ENCODE measurements at places on chromosomes 5 and 9. TPM values are rescaled to one million over a fixed set of nuclear protein-coding genes. Genes with fewer than 3 reads are reported as not detected.

- no peak overlapping the region for H3K27ac ChIP-seq
- no peaks in the 10 kb centered on the region for H3K36me3 ChIP-seq
These were observed 993 bp downstream of the HCN1 start for GRCh38 chr5:45694971-45695803.

GRCh38 chr5:10601246-10602030 lies 37.6 kb downstream of the ANKRD33B start:
- no peaks in the 10 kb centered on the region for H3K4me1 ChIP-seq
- no peaks in the 10 kb centered on the region for H3K27me3 ChIP-seq
- H3K4me3 ChIP-seq = no peak overlapping the region
- H3K36me3 ChIP-seq = no peaks in the 10 kb centered on the region

C1QTNF3 gene
- 1.6 TPM for total RNA-seq

GRCh38 chr5:93601071-93601801 lies 18.2 kb downstream of the NR2F1 start:
- H3K4me3 ChIP-seq = peak overlapping the region; percentile 40
- peaks cover 3% of the 10 kb centered on the region for H3K4me1 ChIP-seq
- no peaks in the 10 kb centered on the region for H3K36me3 ChIP-seq
- no peak for DNase-seq
- peaks cover 8% of the 10 kb centered on the region for H3K27me3 ChIP-seq
- peak overlapping the region; percentile 25 for H3K27ac ChIP-seq

DNA sequence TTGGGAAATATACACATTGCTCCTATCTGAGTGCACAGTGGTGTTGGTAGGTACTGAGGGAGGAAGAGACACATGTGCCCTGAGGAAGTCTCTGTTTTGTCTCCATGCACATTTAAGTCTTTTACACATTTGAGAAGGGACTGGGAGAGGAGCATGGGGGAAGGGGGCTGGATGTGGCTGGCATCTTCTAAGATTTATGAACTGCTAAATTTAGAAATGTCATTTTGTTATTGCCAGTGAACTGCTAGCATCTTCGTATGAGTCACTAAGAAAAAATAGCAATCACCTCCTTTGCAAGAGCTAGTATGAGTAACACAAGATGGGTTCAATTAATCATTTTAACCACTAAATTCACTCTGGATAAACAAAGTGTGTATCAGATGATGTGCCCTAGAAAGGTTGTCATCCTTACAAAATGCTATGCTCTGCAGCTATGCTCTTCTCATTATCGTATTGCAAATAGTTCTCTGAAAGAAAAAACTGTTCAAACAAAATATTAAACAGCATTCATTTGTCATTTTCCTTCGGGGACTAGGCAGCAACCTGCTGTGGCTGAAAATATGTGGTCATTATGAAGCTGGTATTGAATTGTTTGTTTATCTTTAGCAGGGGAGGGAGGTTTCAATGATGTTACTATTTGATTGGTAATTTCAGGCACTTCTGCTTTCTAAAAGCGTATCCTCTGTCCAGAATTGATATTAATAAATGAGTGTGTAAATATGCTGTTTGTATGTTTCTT lies 236.5 kb downstream of the DMRTA1 start:
- no peak overlapping the region for H3K4me3 ChIP-seq
- no peak overlapping the region for H3K27ac ChIP-seq

- no peak overlapping the region for H3K27ac ChIP-seq
- DNase-seq = no peak
These were observed 171.6 kb downstream of the ADAMTS12 start for GRCh38 chr5:33720176-33720575.

PCDHGA9 gene
- total RNA-seq = 5.4 TPM

- H3K4me3 ChIP-seq = no peak overlapping the region
- H3K27ac ChIP-seq = no peak overlapping the region
- H3K36me3 ChIP-seq = no peaks in the 10 kb centered on the region
- H3K27me3 ChIP-seq = no peaks in the 10 kb centered on the region
- no peak for DNase-seq
These were observed 342.4 kb upstream of the GRIA1 start for GRCh38 chr5:153147891-153148623.

GRCh38 chr9:38008168-38009034 lies 60.6 kb downstream of the SHB start:
- DNase-seq = peak; percentile 32
- no peaks in the 10 kb centered on the region for H3K36me3 ChIP-seq
- no peak overlapping the region for H3K4me3 ChIP-seq
- no peaks in the 10 kb centered on the region for H3K27me3 ChIP-seq

SPATA9 gene
- total RNA-seq = 0.55 TPM

- H3K36me3 ChIP-seq = no peaks in the 10 kb centered on the region
- DNase-seq = no peak
- no peaks in the 10 kb centered on the region for H3K27me3 ChIP-seq
- H3K27ac ChIP-seq = no peak overlapping the region
- no peak overlapping the region for H3K4me3 ChIP-seq
These were observed 74.7 kb upstream of the SPTLC1 start for GRCh38 chr9:92189782-92190535.

TMED7 gene
- 84.4 TPM for total RNA-seq

FAT2 gene
- total RNA-seq = under 0.01 TPM

GRCh38 chr5:95048628-95049027 lies 236.3 kb downstream of the MCTP1 start:
- H3K27ac ChIP-seq = peak overlapping the region; percentile 4
- no peak overlapping the region for H3K4me3 ChIP-seq
- no peaks in the 10 kb centered on the region for H3K27me3 ChIP-seq
- no peak for DNase-seq

- no peaks in the 10 kb centered on the region for H3K36me3 ChIP-seq
- no peak overlapping the region for H3K4me3 ChIP-seq
- no peak overlapping the region for H3K27ac ChIP-seq
- DNase-seq = no peak
- no peaks in the 10 kb centered on the region for H3K4me1 ChIP-seq
These were observed 111.2 kb upstream of the FAM174A start for GRCh38 chr5:100424017-100424416.

GRCh38 chr9:127883959-127884358 lies 6.5 kb upstream of the AK1 start:
- no peak for DNase-seq
- H3K36me3 ChIP-seq = no peaks in the 10 kb centered on the region
- peaks cover 10% of the 10 kb centered on the region for H3K4me1 ChIP-seq
- H3K27ac ChIP-seq = no peak overlapping the region
- H3K27me3 ChIP-seq = no peaks in the 10 kb centered on the region

GRCh38 chr9:129665389-129665775 lies at the start of gene PRRX2:
PRRX2 (plus strand) TSS chr9:129665647; CDS start chr9:129665868, 221 bp downstream.
- H3K4me3 ChIP-seq = peak within 1 kb of the TSS; percentile 19
- peaks cover 5% of the 10 kb centered on the region for H3K27me3 ChIP-seq
- H3K4me1 ChIP-seq = no peaks in the 10 kb centered on the region
- no peaks in the 10 kb centered on the region for H3K36me3 ChIP-seq

- H3K27me3 ChIP-seq = no peaks in the 10 kb centered on the region
- H3K27ac ChIP-seq = no peak overlapping the region
- H3K4me1 ChIP-seq = peaks cover 18% of the 10 kb centered on the region
- peak; percentile 18 for DNase-seq
- peaks cover 27% of the 10 kb centered on the region for H3K36me3 ChIP-seq
- no peak overlapping the region for H3K4me3 ChIP-seq
These were observed 34.9 kb downstream of the ZFYVE16 start for GRCh38 chr5:80442742-80443141.

NR5A1 gene
- 197 TPM for total RNA-seq

GRCh38 chr9:36632892-36633291 lies 60.2 kb downstream of the MELK start:
- no peak overlapping the region for H3K27ac ChIP-seq
- H3K27me3 ChIP-seq = no peaks in the 10 kb centered on the region
- no peak for DNase-seq
- H3K4me3 ChIP-seq = no peak overlapping the region

OLFML2A gene
- total RNA-seq = 15.4 TPM

GRCh38 chr9:11312966-11313365 lies 700.2 kb upstream of the PTPRD start:
- H3K27ac ChIP-seq = no peak overlapping the region
- no peaks in the 10 kb centered on the region for H3K36me3 ChIP-seq
- no peaks in the 10 kb centered on the region for H3K27me3 ChIP-seq
- peak; percentile 43 for DNase-seq
- H3K4me3 ChIP-seq = no peak overlapping the region

SLC27A6 gene
- 2.2 TPM for total RNA-seq

- H3K4me1 ChIP-seq = no peaks in the 10 kb centered on the region
- H3K27ac ChIP-seq = no peak overlapping the region
- no peaks in the 10 kb centered on the region for H3K27me3 ChIP-seq
- no peak for DNase-seq
These were observed 131.1 kb upstream of the TUT7 start for GRCh38 chr9:86485359-86485758.

DNA sequence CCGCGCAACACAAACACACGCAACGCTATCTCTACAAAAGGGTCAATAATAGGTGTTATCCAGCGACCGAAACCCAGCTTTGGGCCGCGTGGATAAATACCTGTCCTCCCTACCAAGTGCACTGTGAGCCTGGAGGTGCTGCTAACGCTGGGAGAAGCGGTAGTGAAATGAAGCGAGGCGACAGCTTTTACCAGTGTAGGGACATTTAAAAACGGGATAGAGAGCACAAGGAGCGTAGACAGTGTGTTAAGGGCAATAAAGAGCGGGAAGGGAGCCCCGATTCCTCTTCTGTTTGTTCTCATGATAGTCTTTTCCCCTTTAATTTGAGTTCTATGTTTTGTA lies 421 bp upstream of the DEPDC1B start:
- no peaks in the 10 kb centered on the region for H3K27me3 ChIP-seq
- peak; percentile 54 for DNase-seq
- no peaks in the 10 kb centered on the region for H3K36me3 ChIP-seq
- peak overlapping the region; percentile 90 for H3K4me3 ChIP-seq

GRCh38 chr5:163563112-163563511 lies 57.7 kb downstream of the MAT2B start:
- H3K36me3 ChIP-seq = no peaks in the 10 kb centered on the region
- no peak for DNase-seq
- H3K27me3 ChIP-seq = peaks cover 12% of the 10 kb centered on the region

GRCh38 chr5:127867022-127867783 lies 164.0 kb downstream of the CCDC192 start:
- H3K4me1 ChIP-seq = peaks cover 65% of the 10 kb centered on the region
- no peak for DNase-seq
- no peaks in the 10 kb centered on the region for H3K36me3 ChIP-seq
- H3K4me3 ChIP-seq = no peak overlapping the region
- peak overlapping the region; percentile 54 for H3K27ac ChIP-seq

GPR107 gene
- 45.9 TPM for total RNA-seq

DNA sequence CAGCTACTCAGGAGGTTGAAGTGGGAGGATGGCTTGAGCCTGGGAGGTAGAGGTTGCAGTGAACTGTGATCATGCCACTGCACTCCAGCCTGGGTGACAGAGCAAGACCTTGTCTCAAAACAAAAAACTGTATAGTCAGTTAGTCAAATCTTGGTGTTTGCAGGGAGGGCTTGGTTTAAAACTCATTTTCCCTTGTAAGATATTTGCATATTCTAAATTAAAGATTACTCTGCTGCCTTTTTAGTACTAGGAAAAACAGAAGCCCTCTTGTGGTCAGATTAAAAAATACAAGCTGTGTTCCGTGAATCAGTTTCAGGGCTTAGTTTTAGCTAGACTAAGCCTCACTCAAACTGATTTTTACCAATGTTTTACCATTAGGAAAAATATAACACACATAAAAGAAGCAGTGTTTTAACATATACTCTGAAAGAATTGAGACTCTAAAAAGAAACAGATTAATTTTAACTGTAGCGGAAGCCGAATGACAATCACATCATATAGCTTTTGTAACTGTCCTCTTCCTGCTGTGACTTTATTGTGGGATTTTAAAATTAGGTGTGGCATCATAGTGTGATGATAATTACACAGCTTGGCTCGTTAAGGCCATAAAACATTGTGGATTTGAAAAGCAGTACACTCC lies 84.9 kb upstream of the BASP1 start:
- DNase-seq = no peak
- no peaks in the 10 kb centered on the region for H3K36me3 ChIP-seq
- H3K27ac ChIP-seq = no peak overlapping the region
- H3K4me3 ChIP-seq = no peak overlapping the region

IFNA21 gene
- total RNA-seq = not detected

- H3K4me1 ChIP-seq = no peaks in the 10 kb centered on the region
- no peak overlapping the region for H3K27ac ChIP-seq
- H3K27me3 ChIP-seq = no peaks in the 10 kb centered on the region
- H3K4me3 ChIP-seq = no peak overlapping the region
These were observed 13.8 kb downstream of the ZNF608 start for GRCh38 chr5:124732428-124733328.

- H3K36me3 ChIP-seq = no peaks in the 10 kb centered on the region
- no peak for DNase-seq
- no peak overlapping the region for H3K4me3 ChIP-seq
- H3K27me3 ChIP-seq = no peaks in the 10 kb centered on the region
These were observed 30.2 kb upstream of the BASP1 start for GRCh38 chr5:17187011-17187785.

DNA sequence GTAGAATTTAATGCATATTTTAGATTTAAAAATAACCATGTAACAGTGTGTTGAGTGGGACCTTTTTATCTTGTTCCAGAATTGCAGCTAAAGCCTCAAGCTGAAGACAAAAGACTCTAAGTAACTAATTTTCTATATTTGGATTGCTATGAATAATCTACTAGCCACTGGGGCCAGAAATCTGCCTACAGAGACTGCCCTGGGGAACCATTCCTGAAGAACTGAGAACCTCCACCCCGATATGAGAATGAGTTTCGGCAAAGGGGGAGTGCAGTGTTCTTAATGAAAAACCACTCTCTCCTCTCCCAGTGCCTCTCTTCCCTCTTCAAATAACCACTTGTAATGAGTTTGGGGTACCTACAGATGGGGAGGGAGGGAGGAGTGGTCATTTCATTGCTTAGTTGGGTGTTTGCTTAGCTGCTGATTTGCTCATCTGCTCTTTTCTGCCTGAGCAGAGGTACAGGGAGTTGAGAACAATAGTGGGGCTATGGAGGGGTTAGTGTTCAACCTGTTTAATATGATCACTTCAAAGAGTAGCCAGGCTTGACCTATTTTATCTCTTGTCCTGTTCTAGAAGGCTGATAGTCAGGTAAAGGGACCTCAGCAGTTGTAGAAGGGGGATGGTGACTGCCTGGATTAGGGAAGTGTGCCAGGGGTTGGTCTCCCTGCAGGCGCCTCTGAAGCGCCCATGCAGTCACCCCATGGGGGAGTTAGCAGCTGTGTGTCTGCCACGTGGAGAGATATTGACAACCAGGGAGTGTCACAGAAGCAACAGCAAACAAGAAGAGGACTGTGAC lies 47.7 kb downstream of the ATG10 start:
- no peaks in the 10 kb centered on the region for H3K27me3 ChIP-seq
- H3K4me3 ChIP-seq = no peak overlapping the region
- H3K36me3 ChIP-seq = no peaks in the 10 kb centered on the region
- no peak for DNase-seq

DNA sequence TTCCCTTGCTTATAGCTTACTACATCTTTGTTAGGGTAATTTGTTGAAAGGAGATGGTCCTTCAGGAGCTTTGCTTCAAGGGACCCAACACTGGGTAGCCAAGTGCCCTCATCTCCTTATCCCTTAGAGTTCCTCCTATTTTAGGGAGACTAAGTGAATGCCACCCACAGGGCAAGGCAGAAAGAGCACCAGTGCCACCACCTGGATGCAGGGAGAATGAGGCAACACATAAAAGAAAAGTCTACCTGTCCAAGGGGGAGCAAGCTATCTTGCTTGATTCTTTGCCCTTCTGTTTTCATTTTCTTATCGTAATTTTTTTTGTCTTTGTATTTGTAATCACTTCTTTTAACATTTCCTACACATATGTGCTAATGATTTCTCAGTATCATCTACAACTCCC lies 205.5 kb downstream of the NPR3 start:
- no peaks in the 10 kb centered on the region for H3K4me1 ChIP-seq
- no peak overlapping the region for H3K4me3 ChIP-seq
- no peaks in the 10 kb centered on the region for H3K36me3 ChIP-seq

- H3K4me3 ChIP-seq = no peak overlapping the region
- no peaks in the 10 kb centered on the region for H3K4me1 ChIP-seq
- H3K27ac ChIP-seq = no peak overlapping the region
- no peak for DNase-seq
These were observed 43.0 kb downstream of the TBCA start for GRCh38 chr5:77733130-77733529.

SLC31A1 gene
- total RNA-seq = 20.9 TPM

THBS4 gene
- total RNA-seq = 0.52 TPM
